Right kidney (tissue), 9 donors: ENCODE measurements at places on chromosomes 5 and 9.

- DNase-seq, result no peak
Measured at GRCh38 chr5:169801324-169801777, 164.3 kb downstream of the DOCK2 start.

- no peak for DNase-seq
Measured at GRCh38 chr5:160419458-160420330, 813 bp upstream of the SLU7 start.

GRCh38 chr5:68746220-68746619 is 347.6 kb upstream of the SLC30A5 start:
- DNase-seq, result no peak

DNA sequence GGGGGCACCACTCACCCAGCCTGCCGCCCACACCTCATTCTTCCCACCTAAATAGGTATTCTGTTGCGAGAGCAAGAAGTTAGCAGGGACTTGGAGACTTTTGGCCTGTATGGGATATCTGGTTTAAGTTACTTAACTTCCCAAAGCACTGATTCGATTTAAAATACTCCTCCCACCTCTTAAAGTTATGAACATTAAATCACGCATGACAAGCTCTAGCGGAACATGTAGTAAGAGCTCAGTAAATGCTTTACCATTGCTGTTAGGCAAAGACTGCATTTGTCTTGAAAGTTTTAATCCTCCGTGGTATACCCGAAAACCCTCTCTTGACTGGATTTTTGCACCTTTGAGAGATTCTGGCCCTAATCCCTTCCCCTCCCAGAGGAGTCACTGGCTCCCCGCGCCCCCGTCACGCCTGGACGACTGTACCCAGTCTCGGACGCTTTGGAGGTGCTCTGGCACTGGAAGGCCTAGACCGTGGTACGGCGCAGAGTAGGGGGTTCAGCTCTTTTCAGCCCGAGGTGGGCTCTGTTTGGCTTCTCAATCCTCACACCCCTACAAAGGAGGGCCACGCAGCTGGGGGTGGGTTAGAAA is 4.4 kb downstream of the GDNF start:
- peak; percentile 49 for DNase-seq

GRCh38 chr5:122062205-122062604 is 15.9 kb downstream of the LOX start:
- no peak for DNase-seq

- no peak for DNase-seq
Measured at GRCh38 chr9:31272456-31273295, 1111.8 kb upstream of the ACO1 start.

DNA sequence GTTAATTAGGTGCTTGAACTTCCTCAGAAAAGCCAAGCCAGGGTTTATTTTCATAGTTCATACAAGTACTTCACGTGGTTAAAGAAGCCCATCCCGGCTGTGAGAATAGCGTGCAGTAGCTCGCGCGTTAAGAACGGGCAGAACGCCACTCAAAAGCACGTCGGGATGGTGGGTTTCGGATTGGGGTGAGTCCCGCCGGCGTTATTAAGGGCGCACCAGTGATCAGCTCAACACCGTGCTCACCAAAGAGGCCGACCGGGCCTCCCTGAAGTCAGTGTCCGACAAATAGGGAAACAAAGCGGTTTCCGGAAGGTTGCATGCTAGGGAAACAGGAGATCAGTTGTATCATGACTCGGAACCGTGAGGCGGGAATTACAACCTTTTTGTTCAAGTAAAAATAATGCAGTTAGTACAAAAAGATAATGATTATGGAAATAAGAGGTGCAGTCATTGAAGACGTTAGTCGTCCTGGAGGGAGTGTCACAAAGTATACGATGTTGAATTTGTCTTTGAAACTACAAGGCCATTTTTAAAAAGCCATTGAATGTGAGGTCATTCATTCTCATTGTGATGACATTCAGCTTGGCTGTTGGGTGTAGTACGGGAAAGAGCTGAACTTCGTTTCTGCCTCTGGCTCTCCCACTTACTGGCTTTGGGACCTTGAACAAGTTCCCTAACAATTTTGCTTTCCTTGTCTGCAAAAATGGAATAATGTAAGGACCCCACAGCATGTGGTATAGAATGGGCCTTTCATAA is 992 bp downstream of the SETD9 start:
- DNase-seq, result peak; percentile 90

- DNase-seq, result no peak
Measured at GRCh38 chr5:34045996-34046395, 3.0 kb upstream of the C1QTNF3 start.
